ENCODE measurements at places on chromosomes 13 and 19.

DNA sequence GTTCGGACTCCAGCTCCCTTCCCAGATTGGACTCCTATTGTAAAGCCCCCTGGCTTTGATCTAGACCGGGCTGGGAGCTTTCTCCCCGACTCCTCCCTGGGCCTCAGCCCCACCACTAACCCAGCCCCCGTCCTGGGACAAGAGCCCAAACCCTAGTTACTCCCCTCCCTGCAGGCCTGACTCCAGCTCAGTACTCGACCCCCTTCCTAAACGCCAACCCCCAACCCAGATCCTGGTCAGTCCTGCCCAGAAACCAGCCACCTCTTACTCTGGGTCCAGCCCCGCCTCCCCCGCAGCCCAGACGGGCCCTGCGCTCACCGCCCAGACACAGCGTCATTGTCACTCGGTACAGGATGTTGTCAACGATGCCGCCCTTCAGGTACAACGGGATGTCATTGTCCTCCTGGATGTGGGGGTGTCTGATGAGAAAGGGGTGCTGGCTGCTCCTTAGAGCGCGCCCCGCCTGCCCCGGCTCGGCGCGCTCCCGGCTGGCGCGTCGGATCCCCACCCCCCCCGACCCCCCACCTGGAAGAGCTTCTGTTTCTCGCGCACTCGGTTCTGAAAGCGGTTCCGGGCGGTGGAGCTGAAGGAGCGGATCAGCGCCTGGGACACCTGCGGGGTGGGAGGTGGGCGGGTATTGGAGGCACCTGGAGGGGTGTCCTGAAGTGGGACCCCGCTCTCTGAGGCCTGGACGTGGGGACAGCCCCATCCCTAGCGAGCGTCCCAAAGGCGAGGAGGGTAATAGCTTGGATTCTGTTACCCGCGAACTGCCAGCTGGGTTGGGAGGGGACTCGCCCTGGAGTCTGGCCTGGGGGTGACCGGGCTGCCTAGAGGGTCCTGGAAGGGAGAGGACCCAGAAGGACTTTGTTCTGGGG is 866 bp downstream of the COX7A1 start:
- no peak for DNase-seq

DNA sequence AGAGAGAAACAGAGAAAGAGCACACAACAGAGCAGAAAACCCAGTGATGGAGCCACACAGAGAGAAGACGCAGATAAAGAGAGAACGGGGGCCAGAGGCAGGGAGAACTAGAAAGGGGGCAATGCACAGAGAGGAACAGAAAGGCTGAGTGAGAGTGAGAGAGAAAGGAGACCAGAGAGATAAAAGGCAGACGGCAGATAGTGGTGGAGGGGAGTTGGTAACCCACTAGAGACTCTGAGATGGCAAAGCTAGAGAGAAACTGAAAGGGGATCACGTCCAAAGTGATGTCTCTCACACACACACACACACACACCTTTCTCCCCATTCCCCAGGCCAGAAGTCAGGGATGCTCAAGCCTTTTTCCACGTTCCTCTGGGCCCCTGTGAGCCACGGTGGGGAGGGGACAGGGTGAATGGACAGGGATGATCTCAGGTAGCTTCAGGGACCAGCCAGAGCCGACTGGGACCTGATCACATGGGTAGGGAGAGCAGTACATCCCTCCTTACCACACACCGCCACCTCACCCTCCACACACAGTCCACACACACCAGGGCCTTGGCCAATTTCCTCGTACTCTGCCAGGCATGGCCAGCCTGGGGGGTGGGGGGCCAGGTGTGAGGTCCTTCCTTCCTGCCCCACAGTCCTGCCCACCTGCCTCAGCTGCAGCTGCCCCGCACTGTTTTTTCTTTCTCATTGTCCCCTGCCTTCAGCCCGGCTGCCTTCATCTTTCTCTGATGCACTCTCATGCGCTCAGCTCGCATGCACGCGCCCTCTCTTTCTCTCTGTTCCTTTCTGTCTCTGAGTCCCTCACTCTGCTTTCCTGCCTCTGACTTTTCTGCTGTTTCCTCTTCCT is 22.5 kb upstream of the POU2F2 start:
- DNase-seq, result no peak

DNA sequence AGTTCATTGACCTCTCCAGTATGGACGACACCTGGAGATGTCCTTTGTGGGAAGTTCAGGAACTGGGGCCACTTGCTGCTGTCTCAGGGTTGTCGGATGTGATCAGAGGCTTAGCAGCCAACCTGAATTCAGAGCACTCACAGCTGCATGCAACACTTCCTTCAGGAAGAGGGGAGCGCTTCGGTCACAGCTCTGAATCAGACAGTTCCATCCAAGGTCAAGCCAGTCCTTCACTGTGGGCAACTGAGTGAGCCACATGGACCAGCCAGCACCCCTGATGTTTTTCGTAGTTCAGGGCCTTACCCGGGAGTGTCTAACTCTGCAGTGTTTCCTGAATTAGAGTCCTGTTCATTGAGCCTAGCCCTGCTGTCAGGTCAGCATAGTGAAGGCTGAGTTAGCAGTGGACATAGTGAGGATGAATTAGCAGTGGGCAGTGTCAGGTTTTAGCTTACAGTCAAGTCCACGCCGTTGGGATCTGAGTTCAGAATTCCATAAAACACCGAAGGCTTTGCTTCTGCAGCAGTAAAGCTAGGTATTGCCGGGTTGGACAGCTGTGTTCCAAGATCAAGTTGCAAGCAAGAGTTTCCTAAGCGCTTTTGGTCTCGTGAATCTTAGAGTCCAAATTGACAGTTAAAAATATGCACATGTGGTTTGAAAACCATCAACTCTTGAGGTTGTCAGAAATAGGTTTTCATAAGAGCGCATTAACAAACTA is 5.1 kb downstream of the ZNF555 start:
- DNase-seq, result no peak

DNA sequence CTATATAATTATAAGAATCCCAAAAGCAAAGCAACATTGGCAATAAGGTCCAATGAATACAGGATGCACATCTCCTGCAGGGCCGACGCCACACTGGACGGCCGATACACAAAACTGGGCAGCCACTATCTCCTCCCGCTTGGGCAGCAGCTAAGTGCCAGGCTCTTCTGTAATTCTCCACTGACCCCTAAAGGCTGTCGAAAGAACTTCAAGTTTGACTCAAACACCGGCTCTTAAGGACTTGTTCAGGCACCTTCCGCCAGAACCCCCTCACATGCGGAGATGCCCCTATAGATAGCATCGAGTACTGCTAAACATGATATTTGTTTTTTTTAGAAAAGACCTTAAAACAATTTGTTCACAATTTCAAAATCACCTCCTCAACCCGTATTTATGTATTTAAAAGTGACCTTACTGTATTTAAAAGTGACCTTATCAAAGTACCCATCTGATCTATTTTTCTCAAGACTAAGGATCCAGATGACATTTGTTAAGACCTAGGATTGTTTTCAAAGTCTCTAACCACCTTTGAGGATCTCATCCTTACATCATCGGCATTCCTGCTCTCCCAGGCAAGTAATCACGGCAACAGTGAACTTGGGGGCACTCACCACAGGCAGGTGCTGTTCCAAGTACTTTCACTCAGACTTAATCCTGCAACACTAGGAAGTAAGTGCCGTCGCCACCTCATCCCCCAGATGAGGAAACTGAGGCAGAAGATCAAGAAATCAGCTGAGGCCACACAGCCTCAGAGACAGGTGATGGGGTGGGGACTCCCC is 77.8 kb downstream of the TUBGCP3 start:
- DNase-seq, result peak; percentile 24

DNA sequence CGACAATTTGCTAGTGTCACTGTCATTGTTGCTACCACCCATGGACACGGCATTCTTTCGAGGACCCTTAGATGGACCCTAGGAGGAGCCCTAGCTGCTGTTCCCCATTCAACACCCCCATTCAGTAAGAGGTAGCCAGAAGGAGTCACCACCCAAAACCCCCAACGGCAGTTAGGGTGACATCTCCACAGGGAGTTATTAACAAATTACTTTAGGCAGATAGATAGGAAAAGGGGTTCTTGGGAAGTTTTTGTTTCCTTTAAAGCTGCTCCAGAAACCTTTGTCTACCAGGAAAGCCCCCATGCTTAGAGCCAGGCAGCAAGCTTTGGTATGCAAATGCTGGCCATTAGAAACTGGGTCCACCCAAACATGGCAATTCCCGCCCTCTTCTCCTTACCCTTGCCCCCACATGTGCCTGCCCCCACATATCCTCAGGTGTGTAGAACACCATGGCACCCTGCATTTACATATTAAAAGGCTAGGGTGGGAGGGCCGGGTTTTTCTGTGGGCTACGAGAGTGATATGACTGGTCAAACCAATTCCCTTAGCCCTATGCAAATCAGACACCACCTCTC is 190.9 kb downstream of the SLITRK6 start:
- DNase-seq, result no peak

DNA sequence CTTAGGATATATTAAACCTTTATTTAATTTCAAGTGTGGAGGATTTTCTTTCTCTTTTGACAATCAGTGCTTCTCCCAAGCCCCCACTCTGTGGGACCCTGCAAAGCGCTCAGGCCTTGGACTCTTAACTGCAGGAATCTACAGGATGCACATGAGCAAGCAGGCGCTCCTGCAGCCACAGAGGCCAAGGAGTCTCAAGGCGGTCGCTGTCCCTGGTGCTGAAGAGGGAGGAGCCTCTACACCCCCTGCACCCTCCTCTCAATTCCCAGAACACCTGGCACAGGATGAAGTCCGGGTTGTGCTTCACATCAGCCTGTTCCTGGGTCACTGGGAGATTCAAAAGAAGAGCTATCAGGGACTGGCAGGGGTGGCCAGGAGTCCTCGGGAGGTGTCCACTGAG is 13.5 kb downstream of the OR10H4 start:
- no peak for DNase-seq

GRCh38 chr19:14339741-14340140 is 41.5 kb upstream of the ADGRE5 start:
- no peak for DNase-seq

Data from NCI-H510A (cell line).